NCI-H69 (cell line): ENCODE measurements at places on chromosomes 5 and 9.

DNA sequence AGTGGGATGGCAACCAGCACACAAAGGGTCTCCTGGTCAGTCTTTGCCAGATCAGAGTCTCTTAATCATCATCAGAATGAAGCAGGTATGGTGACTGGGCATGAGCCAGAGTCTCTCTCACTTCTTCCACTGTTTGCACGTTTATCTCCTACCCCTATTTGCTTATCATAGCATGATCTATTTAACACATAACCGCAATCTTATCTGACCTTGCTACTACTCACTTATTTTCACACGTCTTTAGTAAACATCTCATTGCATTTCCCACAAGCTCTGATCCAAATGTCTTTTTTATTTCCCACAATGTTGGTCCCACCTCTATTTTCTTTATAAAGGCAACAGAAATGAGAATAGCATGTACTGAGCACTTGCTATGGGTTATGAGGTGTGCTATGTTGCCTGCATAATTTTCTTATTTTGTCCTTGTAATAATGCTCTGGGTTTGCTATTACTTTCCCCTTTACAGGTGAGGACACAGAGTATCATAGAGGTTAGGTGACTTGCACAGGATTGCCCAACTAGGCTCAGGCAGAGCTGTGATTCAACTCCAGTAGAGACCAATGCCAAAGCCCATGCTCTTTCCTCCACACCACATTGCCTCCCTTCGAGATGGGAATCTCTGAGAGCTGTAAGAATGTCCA lies 39.7 kb upstream of the IL7R start:
- no peak for DNase-seq

DNA sequence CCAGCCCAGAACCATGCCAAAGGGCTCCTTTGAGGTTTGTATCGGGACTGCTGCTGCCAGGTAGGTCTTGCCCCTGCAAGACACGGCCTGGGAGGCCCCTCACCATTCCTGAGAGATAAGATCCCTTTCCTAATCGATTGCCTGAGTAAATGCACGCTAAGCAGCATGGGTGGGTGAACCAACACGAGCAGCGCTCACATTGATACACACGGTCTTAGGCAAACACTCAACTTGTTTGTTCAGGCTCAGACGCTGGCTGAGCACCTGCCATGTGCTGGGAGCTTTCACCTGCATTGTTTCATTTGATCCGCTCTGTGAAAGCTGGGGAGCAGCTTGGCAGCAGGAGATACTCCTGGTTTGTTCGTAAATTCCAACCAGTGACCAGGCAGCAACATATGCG lies 76.9 kb upstream of the NEURL1B start:
- DNase-seq = peak; percentile 94

GRCh38 chr5:28110781-28111180 lies 1072.4 kb upstream of the CDH9 start:
- DNase-seq = no peak

GRCh38 chr5:115333164-115333563 lies 36.7 kb upstream of the CCDC112 start:
- peak; percentile 61 for DNase-seq

GRCh38 chr5:32852976-32853375 lies 141.9 kb downstream of the NPR3 start:
- DNase-seq = no peak

- DNase-seq = peak; percentile 92
Observed at GRCh38 chr5:122311497-122311960, 508 bp upstream of the SNCAIP start.

- DNase-seq = peak; percentile 72
Observed at GRCh38 chr9:16652582-16652981, 217.9 kb downstream of the BNC2 start.

DNA sequence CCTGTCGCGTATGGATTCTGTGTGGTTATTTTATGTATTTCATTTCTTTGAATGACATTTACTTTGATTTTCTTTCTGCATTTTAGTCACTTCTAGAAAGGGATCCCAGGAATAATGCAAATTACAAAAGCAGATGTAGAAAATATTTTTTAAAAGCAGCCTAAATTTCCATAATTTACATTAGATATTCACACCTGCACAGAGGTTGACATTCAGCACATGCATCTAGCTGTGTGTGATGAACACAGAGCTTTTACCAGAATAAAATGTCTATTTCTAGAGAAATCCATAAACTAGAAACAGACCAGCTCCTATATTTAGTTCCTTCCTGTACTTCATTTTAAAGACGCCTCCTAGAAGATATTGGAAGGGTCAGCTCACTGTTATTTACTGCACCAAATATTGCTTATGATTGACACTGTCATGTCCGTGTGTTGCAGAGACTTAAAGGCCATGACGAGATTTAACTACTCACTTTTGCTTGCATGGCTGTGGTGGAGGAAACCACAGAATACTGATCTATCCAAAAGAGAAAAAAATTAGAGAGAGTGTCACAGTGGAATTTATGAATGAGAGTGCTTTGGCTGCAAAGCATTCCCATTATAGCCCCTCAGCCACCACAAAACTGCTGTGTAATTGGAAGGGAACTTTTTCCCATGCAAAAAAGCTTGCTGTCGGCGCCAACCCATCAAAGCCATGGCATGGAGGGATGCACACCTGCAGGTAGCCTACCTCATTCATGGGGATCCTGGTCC lies 58.1 kb downstream of the EBF1 start:
- DNase-seq = no peak

DNA sequence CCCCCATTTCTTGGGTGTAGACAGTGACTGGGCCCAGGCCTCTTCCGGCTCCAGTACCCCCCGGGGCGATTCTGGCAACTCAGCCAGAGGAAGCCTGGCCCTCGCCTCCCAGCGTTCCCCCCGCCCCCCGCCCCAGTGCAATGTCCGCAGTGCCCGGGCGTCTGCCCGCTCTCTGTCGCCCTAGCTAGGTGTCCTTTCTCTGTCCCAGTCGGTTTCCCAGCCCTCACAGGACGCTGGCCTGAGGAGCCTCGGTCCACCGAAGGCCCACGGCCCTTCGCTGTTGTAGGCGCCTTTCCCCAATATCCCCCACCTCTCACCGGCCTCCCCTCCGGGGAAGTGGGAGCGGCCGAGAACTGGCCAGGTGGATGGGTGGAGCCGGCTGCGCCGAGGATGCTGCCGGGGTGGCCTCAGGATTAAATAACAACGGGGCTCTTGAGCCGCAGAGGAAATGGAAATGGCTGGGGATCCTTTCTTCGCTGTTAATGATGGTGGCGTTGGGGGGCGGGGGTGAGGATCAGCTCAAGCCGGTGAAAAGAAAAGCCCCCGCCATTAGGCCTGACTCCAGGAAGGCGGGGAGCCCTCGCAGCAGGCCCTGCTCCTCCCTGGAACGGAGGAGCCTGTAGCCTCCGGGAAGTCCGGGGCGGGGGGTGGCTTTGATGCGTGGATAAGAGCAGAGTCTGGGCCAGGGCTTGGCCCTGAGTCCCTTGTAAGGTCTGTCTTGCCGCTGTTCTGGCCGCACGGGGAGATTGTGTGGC lies 1.1 kb upstream of the SPRY4 start:
- DNase-seq = peak; percentile 81

DNA sequence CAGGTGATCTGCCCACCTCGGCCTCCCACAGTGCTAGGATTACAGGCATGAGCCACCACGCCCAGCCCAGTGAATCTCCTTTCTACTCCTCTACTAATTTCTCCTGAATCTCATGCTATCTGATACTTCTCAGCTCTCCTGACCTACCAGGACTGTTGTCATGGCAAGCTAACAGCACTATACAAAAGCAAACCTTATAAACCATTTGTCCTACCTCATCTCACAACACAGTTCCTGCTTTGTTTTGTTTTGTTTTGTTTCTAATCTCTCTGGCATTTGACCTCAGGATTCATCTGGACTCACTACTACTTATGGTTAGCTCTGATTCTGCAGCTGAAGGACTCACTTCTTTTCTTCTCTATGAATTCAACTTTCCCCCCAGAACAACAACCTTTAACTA lies 734.8 kb downstream of the TLE1 start:
- DNase-seq = no peak

- no peak for DNase-seq
Observed at GRCh38 chr5:110917161-110917875, 154.2 kb upstream of the TSLP start.

DNA sequence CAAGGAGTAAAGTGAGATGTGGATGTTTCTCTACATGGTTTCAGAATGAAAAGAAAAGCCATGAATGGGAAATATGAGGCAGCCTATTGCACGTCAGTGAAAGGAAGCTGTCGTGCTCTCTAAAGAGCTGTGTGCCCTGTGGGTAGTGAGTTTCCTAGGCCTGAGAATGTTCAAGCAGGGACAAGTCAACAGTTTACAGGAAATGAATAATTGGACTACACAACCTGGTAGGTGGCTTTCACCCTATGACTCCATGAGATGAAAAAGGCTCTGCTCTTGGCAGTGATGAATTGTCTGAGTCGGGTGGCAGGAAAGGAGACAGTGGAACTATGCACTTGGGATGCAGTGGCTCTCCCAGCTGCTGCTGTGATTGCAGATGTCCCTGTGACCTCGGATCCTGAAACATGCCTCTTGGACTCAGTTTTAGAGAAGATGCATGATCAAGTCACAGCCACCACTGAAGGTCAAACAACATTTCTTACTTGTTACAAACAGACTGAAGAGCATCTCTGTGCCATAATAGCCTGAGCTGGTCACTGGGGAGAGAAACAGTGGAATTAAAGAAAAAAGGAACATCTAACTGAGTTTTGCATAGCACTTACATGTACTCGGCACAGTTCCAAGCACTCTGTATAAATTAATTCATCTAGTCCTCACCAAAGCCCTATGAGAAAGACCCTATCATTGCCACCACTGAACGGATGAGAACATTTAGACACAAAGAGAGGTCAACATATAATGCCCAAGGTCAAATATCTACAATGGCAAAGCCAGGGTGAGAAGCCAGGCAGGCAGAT lies 293.7 kb downstream of the SPOCK1 start:
- DNase-seq = peak; percentile 94

DNA sequence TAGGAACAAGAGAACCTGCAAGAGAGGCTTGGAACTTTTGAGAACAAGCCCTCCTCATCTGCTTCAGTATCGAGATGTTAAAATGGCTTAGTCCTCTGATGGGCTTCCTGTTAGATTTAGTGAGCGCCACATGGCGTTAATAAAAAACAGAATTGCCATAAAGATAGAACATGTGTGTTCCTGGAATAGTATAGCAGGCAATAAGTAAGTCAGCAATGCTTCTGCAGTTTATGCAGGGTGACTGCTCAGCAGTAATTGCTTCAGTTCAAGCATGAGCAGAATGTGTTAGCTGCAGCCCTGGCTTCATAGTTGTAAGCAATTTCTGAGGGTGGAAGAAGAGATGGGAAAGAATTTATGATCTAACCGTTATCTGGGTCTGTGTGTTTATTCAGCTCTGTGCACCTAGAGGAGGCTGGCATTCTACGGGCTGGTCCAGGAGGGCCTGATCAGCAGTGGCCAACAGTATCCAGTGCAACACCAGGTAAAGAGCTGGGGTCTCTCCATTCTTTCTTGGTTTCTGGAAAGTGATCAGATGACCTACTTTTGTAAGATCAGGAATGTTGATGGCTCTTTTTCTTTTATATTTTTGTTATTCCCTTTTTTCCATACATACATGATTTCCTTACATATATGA lies 15.9 kb downstream of the PCDHAC2 start:
- no peak for DNase-seq

DNA sequence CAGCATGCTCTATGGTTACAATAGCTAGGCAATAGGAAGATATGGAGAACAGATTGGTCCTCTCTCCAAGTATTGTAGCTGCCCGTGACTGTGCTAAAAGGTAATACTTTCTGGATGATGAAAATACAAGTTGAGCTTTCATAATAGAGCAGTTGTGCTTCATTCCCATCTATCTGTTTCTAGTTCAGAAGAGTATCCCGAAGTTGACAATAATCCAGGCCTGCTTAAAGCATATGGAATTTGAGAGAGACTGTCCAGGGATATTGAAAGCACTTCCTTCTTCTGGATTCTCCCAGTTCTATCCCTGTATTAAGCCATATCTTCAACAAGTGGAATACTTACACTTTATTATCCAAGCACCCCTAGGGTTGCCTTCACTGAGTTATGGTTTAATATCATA lies 350.4 kb downstream of the EFNA5 start:
- DNase-seq = no peak

- DNase-seq = no peak
Observed at GRCh38 chr5:52727020-52727419, 60.7 kb upstream of the ITGA1 start.

DNA sequence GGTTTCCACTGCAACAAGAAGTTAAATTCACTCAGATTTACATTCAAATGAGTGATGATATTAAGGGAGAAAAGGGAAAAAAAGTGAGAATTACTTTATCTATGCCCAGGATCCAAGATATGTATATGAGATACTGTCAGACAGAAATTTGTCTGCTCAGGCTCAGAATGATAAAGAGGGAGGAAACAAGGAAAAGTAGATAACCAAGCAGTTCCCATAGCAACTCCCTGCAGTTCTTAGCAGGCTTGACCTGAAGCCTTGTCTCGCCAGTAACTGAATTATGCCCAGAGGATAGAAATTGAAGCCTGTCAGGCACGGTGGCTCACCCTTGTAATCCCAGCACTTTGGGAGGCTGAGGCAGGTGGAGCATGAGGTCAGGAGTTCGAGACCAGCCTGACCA lies 304.4 kb downstream of the TLE1 start:
- DNase-seq = no peak

DNA sequence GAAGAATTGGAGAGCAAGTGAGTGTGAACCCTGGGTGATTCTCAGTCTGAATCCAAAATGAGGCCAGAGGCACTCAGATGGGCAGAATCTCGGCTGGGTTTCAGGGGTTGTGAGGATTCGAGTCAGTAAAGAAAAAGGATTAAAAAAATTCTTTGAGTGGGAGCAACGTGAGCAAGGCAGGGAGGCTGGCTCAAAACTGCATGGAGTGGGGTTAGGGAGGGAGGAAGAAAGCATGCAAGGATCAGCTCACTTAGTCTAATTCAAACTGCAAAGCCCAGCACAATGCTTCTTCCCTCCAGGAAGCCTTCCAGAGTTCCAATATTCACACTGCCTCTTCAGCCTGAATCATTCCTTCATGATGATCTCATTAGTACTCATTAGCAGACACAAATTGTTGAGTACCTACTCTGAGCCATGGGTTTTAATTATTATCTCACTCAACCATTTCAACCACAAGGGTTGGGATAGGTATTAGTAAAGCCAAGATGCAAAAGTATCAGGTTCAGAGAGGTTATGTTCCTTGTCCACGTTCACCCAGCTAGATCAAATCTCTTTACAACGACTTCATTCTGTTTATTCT lies 95.8 kb downstream of the BRINP1 start:
- DNase-seq = peak; percentile 27

GRCh38 chr5:135255461-135256178 lies 143.4 kb downstream of the MACROH2A1 start:
- DNase-seq = no peak

DNA sequence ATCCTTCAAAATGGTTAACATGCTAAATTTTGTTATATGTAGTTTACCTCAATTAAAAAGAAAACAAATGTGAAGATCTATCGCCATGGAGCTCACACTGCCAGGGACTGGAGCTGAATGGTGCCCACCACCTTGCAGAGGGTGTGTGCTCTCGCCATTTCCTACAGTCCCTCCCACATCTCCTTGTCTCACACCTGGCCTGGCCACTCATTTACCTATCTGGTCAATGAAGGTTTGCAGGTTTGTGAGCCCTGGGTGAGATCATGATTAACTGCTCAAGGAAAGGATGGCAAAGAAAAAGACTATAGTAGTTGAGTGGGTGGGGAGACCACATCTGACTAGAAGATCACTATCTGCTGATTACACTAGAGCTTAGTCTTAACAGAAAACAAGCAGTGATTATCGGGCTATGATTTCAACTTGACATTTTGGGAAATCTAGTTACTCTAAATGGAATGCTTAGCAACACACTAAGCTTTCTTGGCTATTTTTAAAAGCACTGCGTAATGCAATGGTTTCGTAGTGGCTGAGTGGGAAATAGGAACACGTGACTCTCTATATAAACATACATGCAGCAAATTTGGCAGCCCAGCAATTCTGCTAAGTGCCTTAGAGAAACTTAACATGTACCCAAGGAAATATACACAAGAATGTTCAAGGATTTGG lies 27.3 kb downstream of the PUM3 start:
- no peak for DNase-seq
